ENCODE measurements at places on chromosomes 13 and 19.

GRCh38 chr19:23914402-23915286 lies at the start of gene ZNF726:
TSS of gene ZNF726 (plus strand) at chr19:23914886. CDS start at chr19:23914995, 109 bp downstream.
- DNase-seq, result peak; percentile 80

DNA sequence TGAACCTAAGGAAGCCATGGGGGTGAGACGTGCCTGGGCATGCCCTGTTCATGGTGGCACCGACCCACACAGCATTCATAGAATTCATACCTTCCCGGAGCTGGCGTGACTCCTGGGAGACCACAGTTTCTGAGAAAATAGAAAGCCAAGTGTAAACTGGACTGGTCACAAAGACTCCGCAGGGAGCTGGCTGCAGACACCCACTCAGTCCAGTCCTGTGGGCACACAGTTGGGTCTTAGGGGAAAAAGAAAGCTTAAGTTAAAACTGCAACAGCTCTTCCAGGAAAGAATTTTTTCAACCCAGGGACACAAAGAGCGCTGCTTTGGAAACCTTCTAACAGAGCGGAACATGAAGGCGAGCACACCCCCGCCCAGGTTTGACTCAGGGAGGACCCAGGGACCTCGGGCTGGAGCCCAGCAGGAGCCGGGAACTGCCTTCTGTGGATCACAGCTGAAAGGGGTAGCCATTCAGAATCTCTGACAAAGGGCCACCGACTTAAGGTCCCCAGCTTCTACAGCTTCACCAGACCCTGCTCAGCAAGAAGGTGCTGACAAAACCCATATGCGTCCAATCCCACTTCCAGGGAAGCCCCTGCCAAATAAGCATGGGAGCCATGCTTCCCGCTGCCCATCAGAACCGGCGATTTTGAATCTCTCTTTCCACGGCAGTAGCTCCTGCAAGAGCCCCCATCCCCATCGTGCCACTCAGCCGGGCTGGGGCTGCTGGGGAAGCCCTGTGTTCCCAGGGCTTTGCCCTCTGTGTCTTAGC lies 183.7 kb downstream of the COL4A1 start:
- DNase-seq, result no peak

- no peak for DNase-seq
These were observed 5.9 kb upstream of the MLNR start for GRCh38 chr13:49213997-49214916.

- DNase-seq, result no peak
These were observed 36.3 kb upstream of the RNF113B start for GRCh38 chr13:98213354-98213753.

DNA sequence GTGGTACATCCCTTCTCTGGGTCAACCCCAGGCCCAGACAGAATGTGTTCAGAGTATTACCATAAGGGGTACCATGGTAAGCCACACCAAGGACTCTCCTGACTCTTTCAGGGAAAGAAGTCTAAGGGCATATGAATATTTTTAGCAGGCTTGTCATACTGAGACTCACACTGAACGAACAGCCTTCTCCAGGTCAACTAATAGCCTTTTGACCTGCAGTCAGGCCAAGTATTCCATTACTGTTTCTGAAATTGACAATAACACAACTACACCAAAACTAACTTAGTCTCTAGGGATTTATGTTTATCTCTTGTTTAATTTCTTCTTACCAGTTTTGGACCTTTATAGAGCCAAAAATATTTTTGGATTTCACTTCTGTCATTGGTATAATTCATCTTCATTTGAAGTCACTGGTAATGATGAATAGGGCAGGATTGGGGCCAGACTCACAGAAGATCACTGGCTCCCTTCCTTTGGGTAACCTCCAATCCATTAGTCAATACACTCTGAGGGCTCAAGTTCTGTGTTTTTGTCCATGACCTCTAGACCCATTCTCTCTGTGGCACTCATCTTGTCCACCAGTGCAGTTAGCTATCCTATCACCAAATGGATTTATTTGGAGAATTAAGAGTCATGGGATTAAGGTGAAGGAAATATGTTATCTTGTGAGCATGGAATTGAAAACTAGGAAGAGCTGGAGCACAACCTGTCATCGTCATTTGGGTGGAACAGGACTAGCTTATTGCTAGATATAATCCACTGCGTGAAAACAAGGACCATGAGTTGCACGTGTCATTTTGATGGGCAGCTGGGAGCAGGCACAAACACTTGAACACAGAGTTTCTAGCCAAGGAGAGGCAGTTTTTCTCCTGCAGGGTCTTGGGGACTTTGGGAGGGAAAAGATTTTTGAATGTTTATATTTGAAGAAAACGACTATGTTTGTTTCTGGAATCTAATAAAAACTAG lies 313.3 kb downstream of the DCLK1 start:
- no peak for DNase-seq

DNA sequence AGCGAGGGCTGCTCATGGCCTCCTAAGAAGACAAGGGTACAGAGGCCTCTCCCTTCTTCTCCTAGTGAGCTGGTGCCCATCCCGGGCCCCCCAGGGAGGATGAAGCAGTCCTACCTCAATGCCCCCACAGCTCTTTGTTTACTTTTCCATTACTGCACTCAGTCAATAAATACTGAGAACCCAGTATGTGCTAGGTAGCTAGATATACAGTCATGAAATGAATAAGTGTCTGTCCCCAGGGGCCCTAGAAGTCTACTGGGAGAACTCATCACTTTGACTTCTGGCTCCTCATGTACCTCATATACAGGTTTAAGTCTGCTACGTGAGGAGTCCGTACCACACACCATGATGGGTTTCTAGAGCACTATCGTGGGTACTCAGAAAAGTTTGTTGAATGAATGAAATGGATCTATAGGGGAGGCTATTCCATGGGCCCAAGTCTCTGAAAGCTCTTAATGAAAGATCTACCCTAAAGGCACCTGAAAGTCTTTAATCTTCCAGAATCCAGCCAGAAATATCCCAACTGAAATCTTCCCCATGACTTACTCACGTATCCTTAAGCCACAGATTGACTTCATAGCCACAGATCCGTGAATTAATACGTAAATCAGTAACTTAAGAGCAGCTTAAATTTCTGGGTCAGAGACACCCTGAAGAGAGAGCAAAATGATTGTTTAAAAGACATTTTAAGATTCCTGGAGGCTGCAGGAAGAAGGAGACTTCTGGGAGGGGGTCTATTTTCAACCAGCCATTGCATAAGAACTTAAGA lies 51.6 kb upstream of the POMP start:
- DNase-seq, result no peak

- no peak for DNase-seq
These were observed 22.8 kb upstream of the CD70 start for GRCh38 chr19:6613711-6614110.

DNA sequence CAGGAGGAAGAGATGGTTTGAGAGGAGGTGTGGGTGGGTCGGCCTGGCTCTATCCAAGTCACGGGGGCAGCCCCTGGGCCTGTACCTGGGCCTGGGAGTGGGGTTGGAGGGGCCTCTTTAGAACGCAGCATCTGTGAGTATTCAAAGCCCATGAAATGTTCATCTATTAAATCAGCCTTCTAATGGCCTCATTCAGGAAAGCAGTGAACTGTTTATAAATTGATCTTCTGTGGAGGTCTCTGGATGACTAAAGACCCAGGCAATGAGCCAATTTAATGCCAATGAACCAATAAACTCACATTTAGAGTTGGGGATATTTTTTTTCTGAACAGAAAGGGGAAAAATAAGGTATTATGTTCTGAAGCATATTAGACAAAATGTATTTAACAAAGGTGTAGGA lies 19.9 kb upstream of the GGACT start:
- no peak for DNase-seq

GRCh38 chr19:50447750-50448149 lies 15.1 kb downstream of the MYBPC2 start:
- DNase-seq, result no peak

DNA sequence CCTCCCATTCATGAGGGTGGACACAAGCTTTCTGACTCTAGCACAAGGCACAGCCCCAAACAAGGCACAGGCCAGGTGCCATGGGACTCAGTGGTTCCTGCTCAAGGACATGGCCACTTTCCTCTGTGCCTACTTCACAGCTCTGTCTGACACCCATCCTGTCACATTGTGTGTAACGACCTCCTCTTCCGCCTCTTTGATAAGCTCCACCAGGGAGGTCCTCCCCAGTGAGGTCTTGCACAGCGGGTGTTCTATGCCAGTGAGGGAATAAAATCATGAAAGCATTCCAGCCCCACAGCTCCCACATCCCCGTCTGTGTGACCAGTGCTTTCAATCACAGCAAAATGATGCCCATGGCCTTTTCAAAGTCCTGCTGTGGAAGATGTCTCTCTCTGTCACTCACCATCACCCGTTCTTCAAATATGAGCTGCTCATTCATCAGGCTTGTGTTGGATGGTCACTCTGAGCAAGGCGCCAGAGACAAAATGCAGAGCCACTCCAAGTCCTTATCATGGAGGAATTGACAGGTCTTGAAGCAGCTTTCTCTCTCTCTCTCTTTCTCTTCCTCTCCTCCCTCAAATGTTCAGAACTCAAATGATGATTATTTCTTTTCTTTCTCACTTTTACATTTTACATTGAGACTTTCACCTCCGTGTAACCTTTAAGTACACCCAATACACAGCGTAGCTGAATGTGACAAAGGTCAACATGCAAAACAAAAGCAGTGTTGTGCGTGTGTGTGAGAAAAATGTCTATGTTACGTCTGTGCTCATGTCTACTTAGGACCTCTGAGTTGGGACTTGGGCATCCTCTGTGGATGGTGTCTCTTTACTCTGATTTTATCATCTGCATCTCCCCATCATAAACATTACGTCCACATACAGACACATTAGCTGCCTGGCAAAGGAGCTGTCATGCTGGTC lies 8.0 kb upstream of the SPATA13 start:
- DNase-seq, result no peak

Measured in KG1 (cell line).